ENCODE measurements at places on chromosomes 11 and 22. TPM values are rescaled to one million over a fixed set of nuclear protein-coding genes. Genes with fewer than 3 reads are reported as not detected.

Gene ASRGL1
- total RNA-seq = 57.9 TPM

DNA sequence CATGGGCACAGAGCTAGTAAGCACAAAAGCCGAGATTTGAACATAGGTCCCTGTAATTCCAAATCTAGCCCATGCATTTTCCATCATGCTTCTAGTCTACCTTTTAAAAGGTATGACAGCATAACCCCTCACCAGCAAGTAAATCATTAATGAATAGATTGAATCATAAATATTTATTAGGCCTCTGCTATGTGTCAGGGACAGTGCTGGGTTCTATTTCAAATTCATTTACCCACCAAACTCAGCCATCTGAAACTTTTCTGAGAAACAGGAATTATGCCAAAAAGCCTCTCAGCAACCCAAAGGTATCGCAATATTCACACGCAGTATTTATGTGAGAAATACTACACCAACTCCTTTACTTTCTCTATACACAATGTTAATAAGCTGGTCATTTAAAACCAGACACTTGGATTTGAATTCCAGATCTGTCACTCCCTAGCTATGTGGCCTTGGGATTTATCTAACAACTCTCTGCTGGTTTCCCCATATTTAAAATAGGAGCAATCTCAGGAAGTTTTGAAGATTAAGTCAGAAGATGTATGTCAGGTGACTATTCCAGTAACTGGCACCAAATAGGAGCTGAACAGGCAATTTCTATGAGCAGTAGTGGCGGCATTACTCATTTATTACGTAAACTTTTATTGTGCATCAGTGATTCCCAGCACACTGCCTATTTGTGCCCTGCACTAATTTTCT is 191.4 kb downstream of the TENM4 start:
- no peak for DNase-seq

DNA sequence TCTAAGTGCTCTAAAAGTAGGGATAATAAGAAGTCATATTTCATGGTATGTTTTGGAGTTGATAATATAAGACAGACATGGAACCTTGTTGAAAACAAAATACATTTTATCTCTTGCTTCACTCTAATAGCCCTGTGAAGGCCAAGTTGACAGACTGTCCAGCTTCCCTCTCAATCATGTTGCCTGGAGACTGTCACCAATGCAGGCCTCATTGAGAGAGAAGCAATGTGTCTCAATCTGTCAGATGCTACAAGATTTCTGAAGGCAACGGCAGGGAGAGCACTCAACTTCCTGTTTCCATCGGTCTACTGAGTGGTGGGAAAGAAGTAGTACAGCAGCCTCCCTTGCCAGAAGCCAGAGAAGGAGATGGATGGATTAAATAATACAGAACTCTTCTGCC is 23.6 kb upstream of the FJX1 start:
- no peak for DNase-seq

Gene CARNS1
- 5.1 TPM for total RNA-seq

Gene AIFM3
- total RNA-seq = 1.0 TPM

DNA sequence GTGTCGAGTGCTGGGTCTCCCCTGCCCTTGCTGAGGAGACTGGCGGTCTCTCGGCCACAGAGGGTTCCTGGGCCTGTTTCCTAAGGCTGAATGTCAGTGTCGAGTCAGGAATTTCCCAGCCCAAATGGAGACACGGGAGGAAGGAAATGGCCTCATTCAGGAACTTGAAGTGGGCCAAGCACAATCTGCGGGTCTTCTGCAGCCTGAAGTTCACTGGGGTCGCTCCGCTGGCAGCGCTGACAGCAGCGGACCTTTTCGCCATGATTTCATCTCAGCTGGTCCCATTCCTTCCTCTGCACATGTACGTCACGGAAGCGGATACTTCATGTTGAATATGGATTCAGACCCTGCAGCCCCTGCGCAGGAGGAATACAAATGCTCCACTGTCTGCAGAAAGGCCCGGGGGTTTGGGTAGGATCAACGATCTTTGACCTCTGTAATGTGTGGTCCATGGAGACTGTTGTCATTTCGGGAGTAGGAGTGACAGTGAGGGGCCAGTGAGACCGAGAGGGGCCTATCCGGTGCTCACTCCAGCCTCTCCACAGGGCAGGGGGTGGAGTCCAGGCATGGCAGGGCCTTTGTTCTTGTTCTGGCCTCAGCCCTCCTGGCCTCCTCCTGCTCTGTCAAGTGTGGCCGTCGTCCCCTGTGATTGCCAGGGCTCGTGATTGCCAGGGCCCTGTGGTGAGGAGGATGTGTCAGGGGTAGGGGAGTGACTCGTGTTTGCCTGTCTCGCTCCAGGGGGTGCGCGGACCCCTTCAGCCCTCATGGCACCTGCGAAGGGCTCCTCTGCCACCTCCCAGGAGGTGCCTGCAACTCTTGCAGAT is 402.3 kb downstream of the TBC1D22A start:
- DNase-seq = peak; percentile 20

Gene LRRC32
- 43.8 TPM for total RNA-seq

- no peak for DNase-seq
Observed at GRCh38 chr22:23509571-23510302, 70.4 kb downstream of the IGLL1 start.

- DNase-seq = no peak
Observed at GRCh38 chr11:111209543-111210355, 35.8 kb upstream of the POU2AF2 start.

Gene SCGB1A1
- not detected for total RNA-seq

DNA sequence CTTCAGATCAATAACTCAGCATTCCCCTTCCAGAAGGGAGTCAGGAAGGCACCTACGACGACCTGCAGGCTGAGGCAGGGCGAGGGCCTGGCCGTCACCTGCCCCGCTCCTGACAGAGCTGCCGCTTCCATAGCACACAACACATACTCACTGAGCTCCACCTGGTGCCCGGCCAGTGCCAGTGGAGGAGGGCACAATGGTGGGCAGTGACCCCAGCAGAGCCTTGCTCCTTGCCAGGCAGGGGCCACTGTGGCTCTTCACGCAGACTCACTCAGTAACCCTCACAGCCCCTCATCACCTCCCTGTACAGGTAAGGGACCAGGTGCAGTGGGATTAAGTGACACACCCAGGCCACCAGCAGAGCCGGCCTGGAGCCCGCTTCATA is 24.6 kb downstream of the LRFN4 start:
- no peak for DNase-seq

GRCh38 chr11:830295-831117 is 2.2 kb upstream of the CD151 start:
- DNase-seq = no peak

- no peak for DNase-seq
Observed at GRCh38 chr11:26847459-26847858, 125.6 kb upstream of the SLC5A12 start.

GRCh38 chr11:119875841-119876600 is 147.0 kb upstream of the NECTIN1 start:
- no peak for DNase-seq

- no peak for DNase-seq
Observed at GRCh38 chr22:44707752-44708151, 5.7 kb downstream of the PRR5 start.

GRCh38 chr11:103488031-103488461 is 378.8 kb downstream of the DYNC2H1 start:
- no peak for DNase-seq

DNA sequence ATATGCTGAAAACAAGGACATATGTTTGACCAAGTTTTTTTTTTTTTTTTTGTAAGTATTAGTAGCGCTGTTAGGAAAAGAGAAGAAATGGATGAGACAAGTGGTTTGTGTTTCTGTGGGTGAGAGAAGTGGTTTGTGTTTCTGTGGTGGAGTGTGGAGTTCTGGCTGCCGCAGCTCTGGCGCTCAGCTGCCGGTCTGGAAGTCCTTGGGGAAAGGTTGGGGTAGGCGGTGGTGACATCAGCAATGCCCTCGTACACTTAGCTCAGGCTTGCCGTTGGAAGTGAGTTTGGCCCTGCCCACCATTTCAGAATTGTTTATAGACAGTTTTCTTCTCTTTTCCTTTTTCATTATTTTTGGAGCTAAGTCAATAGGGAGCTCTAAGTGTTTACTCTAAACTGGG is 116.6 kb downstream of the TBC1D22A start:
- no peak for DNase-seq

GRCh38 chr11:71163371-71163770 is 89.0 kb downstream of the SHANK2 start:
- DNase-seq = no peak

DNA sequence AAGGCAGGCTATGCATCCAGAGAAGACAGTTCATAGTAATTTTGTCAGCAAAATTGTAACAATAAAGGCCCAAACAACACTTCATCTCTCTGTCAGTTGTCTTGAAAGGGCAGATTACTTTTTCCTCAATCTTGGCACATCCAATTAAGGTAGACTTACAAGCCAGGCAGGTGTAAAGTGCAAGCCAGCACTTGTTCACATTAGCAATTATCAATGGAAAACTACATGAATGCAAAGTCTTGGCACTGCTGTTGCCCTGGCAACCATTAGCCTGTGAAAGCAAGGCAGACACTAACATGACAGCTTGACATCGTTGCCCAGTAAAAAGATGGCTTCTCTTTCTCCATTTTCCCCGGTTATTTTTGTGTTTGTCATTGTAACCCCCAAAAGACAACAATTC is 677.2 kb upstream of the TENM4 start:
- DNase-seq = no peak

Gene OR51A2
- total RNA-seq = not detected

GRCh38 chr11:80843266-80843974 is 1402.6 kb upstream of the TENM4 start:
- no peak for DNase-seq

DNA sequence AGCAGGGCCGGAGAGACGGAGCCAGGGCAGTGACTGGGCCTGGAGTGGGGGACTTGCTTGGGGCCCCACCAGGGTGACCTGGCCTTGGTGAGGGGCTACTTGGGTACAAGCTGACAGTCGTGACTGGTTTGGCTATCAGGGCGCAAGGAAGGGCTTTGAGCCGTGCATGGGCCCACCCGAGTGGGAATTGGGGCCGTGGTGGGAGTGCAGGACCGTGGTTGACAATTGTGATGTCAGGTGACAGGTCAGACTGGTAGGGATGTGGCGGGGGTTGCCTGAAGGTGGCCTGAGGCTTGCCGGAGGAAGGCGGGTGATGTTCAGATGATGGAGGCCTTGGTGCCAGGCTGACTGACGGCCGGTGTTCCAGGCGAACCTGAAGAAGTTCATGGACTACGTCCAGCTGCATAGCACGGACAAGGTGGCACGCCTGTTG is 5.6 kb downstream of the SHANK3 start:
- no peak for DNase-seq

DNA sequence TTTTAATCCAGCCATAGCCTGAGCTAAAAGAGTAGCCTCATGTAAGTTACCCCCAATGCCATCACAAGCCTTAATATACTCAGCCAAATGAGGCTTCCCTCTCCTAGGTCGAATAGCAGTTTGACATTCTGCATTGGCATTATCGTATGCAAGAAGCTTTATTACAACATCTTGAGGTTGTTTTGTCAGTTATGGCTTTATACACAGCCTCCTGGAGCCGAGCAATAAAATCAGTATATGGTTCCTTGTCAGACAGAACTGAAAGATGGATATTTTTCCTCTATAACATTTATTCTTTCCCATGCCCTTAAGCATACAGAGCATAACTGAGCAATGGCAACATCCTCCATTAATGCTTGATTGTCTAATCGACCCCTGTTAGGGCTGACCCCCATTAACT is 5.4 kb upstream of the DNAJB13 start:
- no peak for DNase-seq

DNA sequence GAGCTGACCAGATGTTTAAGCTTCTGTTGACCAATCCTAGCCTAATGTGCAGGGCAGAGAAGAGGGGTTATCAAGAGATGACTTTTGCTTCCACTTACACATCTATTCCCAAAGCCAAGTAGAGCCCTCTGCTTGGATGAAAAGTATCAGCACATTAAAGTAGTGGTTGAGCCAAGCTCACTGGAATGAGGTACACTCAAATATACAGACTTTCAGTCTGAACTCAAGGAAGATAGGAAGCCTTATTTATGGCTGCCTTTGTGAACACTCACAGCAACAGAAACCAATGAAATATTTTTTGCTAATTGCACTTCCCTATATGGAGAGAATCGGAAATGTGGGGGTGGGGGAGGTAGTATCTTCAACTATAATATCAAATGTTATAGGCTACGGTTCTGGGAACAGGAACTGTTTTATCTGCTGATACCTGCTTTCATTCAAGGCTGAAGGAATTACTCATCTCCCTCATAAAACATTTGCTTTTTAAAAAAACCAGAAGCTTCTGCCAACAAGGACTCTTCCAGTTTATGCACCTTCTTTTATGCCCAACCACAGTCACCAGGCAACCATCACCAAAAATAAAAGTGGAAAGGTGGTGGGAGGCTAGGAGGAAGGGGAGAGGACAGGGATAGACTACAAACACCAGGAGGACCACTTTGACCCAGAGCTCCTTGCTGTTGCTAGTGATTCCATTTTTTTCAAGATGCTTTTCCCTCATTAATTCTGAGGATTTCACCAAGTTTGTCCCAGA is 91.2 kb downstream of the CLPB start:
- DNase-seq = no peak

DNA sequence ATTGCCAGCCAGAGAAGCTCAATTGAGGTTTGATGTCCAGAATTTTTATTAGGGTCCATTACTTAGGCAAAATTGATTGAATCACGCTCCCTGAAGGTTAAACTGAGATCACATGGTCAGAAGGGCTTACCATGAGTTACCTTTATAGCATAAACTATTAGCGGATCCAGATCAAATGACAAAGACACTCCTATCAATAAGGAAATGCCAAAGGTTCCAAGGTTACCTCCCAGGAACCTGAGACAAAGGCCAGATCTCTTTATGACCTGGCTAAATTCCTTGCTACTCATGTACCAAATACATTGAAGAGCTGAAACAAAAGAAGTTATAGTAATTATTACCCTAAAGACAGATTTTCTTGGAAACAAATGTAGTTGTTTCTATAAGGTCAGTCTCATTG is 27.8 kb upstream of the ANO5 start:
- no peak for DNase-seq

Gene C11orf97
- total RNA-seq = not detected

Gene MRGPRX4
- total RNA-seq = not detected

GRCh38 chr11:46590740-46591605 is 2.9 kb downstream of the AMBRA1 start:
- no peak for DNase-seq
